ENCODE measurements at places on chromosomes 16 and 17.
A peak's percentile ranks its signal among the peaks of the same experiment; 100 is the strongest.

DNA sequence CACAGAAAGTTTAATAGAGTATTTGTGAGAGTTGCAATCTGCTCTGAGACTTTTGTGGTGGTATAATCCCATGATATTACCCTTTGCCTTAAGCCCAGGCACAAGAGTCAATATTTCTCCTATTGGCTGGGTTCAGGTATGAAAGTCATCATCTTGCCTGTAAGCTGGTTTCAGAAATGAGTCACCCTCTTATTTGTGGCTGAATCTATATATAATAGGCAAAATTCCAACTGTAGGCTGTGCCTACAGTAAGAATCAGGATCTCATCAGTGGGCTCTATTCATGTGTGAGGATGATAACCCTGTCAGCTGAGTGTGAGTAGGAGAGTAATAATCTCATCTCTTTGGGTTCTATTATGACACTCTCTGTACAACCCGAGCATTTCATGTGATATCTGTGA lies 2103.1 kb downstream of the TP53TG3F start:
- DNase-seq = no peak

DNA sequence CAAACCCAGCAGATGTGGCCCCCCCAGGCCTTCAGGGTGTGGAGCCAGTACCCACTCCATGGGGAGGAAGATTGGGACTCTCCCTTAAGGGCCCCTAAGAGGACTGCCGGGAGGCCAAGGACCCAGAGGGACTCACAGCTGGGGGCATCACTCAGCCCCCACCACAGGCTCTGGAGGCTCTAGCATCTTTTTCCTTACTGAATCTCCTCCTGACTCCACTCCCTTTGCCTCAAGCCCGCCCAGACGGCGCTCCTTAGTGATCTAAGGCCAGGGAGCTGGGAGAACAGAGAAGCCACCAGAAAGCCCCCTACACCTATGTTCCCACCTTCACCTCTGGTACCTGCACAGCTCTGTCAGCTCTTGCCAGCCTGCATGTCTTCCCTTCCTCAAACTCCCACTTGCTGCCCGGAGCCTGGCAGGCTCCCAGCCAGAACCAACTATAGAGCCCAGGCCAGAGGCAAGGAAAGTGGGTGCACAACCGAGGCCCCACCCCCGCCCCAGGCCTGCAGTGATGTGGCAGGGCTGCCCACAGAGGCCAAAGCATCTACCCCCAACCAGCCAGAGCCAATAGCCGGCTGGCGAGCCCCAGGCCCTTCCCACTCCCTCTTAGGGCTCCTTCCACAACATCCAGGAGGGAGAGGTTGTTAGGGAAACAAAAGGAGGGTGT lies 22.3 kb upstream of the MPO start:
- DNase-seq = no peak

DNA sequence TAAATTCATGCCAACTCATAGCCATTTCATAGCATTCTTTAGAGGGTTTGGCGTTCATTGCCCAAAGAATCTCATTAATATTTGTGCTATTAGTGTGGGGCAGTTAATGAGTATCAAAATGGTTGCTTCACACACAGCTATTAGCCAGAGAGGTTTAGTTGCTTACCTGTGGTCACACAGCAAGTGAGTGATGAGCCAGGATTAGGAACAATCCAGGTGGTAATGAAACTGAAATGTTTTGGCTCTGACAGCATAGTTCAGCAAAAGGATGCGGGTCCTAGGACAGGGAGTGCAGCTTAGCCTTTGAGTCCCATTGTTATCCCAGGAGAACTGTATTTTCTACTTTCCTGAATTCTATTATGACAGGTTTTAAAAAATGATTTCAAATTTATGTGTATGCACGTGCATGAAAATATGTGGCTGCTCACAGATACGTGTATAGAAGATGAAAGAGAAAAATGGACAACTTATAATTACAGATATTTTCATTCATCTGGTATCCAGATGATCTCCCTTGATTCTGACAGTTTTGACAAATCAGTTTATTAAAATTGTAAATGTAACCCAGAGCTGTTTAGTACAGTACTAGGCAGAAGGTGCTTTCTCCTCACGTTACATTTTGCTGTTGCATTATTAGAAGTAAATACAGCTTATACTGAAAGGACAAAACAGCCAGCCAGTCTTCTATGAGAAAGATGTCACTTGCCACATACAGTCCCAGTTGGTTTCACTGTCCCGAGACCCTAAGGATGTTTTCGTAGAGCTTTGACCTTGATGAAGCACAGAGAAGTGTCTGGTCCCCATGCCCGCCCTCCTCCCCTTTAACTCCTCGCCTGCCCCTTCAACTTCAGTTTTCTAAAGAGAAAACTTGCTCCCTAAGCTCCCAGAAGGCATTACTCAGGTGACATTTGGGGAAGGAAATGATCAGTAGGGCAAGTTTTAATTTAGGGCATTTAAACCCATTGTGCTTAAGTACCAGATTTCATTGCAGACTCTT lies 99.8 kb upstream of the TBX2 start:
- no peak for DNase-seq

DNA sequence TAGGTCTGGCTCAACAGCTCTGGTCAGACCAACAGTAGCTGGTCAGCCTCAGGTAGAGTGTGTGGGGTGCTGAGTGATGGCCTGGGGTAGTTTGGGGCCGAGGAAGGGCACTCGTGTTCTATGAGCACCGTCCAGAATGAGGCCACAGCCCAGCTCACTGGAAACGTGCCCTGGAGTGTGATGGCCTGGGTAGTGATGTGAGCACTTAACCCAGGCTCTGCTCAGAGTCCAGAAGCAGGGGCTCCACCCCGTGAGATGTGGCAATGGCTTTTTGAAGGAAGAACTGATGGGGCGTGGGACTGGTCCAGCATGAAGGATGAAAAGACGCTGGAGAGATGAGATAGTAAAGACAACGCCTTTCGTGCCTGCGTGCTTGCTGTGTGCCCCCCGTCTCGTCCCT lies 35.3 kb downstream of the NTN1 start:
- no peak for DNase-seq

GRCh38 chr17:28046034-28046825 lies 3.8 kb downstream of the NLK start:
- peak; percentile 71 for DNase-seq

GRCh38 chr16:89202422-89203215 lies 2.3 kb upstream of the SLC22A31 start:
- DNase-seq = no peak

GRCh38 chr17:64007838-64008282 lies 9.7 kb downstream of the PRR29 start:
- DNase-seq = no peak

DNA sequence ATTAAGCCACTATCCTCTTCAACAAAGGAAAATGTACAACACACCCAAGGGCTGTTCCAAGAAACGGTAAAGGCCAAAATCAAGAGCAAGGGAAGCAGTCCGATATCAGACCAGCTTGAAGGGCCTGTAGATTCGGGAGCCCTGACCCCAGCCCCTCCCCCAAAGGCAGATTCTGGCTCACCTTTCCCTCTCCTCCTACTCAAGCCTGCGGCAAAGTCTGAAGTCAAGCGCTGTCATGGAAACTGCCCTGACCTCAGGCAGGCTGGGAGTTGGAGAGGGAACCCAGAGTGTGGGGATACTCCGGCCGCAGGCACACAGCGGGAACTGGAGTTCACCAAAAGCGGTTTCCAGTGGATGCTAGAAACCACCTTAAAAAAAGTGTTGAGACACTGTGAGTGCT lies 1.8 kb downstream of the ALYREF start:
- DNase-seq = no peak

- no peak for DNase-seq
Measured at GRCh38 chr17:43410557-43411368, 12.0 kb downstream of the ARL4D start.

- DNase-seq = no peak
Measured at GRCh38 chr17:14699574-14700185, 398.8 kb downstream of the HS3ST3B1 start.

DNA sequence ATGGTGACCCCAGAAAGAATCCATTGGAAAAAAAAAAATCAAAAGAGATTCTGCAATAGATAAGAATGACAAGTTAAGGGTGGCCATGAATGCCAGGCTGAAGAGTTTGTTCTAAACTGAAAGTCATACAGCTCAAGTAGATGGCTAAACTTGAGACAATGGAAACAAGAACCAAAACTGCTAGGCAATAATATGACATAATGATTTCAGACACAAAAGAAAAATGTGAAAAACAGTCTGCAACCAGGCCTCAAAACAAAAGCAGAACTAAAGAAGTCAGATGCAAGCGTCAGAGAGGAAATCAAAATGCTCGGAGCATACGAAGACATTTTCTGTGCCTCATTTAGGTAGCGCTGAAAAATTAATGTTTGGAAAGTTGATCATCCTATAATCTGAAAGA lies 54.4 kb upstream of the YPEL2 start:
- DNase-seq = peak; percentile 1

GRCh38 chr17:2259769-2260536 lies 43.6 kb downstream of the SMG6 start:
- peak; percentile 91 for DNase-seq

DNA sequence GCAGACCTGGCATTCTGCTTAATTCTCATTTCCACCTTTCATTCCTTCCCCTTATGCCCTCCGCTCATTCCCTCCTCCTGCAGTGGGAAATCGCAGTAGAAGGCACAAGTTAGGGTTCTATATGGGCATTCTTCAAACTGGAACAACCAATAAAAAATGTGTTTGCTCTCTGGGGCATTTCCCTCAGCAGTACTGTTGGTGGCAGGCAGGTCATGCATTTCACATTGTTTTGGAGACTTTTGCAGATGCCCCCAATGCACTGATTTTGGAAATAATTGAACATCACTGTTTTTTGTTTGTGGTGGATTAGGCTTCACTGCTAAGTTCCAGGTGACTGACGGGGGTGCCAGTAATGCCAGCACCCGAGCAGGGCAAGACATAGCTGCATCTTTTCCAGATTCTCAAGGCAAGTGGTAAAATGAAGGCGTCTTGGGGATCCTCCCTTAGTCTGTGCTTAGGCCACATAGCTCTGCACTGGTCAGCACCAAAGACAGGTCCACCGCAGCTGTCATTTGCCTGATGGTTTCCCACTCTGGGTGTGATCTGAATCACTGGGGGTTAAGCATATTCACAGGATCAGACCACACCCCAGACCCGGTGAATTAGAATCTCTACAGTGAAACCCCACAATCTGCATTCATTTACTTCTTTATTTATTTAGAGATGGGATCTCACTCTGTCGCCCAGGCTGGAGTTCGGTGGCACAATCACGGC lies 304.5 kb downstream of the CPPED1 start:
- DNase-seq = no peak

- no peak for DNase-seq
Measured at GRCh38 chr16:64094181-64094965, 1027.5 kb downstream of the CDH11 start.

GRCh38 chr17:14622615-14623101 lies 321.8 kb downstream of the HS3ST3B1 start:
- no peak for DNase-seq

DNA sequence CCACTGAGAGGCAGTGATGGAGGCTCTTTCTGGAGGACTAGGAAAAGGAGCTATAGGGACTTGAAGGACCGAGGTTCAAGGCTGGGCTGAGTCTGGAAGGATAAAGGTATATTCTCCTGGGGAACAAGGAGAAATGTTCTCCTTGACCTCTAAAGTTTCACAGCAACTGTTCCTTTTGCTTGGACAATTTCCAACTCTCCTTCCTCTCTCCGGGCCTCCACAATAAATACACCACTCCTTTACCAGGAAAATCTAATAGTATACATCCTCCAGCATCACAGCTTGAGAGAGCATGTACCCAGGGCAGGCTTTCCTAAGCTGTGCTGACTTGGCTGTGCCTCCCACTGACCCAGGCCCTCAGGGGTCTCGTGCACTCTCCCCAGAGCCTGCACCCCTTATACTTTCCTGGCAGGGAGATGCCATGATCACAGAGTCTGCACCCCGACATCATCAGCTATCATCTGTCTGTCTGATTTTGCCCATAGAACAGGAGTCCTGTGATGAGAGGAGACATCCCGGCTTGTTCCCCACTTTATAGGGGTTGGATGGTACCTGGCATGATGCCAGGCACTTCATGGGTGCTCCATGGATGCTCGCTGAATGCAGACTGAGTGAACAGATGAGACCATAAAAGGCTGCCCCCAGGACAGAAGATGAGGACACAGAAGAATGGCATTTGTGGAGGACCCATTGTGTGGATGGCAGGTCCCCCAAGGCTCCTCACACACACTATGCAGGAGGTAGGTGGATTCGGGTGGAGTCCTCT lies 582.6 kb upstream of the CDH5 start:
- no peak for DNase-seq

DNA sequence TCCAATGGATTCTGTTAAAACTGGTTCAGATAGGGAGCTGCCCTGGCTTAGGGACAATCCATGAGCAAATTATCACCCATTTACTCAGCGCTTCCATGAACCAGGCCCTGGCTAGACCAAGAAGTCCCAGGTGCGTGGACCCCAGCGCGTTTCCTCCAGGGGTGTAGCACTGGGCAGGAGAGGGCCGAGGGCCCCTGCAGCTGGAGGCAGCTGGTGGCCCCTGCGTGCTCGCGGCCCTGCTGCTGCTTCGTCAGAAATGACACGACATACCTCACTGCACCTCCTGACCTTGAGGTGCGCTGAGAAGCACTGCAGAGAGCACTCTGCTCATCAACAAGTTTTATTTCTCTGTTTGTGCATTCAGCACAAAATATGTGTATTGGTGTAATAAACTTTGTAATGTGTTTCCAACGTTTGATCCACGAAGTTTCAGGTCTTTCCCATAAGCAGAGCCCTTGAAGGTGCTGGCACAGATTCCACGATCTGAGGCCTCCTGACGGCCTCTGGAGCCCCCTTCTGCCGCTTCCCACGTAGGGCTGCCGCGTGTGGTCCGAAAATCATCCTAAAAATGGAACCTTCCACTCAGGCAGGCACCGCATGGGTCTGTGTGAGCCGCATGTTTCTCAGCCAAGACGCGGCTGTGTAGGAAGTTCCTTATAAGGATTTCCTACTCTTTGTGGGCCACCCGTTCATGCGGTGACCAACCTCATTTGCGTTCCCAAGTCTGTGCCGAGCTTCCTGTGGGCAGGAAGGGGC lies 50.8 kb upstream of the ZCCHC14 start:
- peak; percentile 9 for DNase-seq

GRCh38 chr16:3767333-3767986 lies 50.1 kb upstream of the TRAP1 start:
- no peak for DNase-seq

DNA sequence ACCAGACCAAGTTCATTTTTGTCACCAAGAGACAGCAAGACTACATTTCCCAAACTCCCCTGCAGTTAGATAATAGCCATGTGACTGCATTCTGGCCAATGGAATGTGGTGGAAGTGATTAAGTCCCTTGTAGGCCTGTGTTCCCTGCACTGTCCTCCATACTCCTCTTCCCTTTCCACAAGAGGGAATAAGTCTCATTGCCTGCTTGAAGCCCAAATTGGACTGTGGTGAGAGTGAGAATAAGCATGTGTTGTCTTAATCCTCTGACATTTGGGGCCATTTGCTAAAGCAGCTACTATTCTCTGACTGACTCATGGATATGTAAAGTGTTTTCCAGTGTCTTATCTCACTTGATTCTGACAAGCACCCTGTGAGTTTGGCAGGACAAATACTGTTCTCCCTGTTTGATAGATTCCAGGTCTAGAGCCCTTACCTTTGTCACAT lies 20.7 kb downstream of the PIK3R6 start:
- peak; percentile 28 for DNase-seq

GRCh38 chr16:6160871-6161270 lies 1063.3 kb upstream of the EEF2KMT start:
- DNase-seq = no peak

GRCh38 chr17:80689129-80689619 lies 144.5 kb downstream of the RPTOR start:
- DNase-seq = no peak

GRCh38 chr17:1160591-1161390 lies 19.0 kb downstream of the ABR start:
- DNase-seq = no peak

Measured in activated CD4-positive, alpha-beta T cell treated with anti-CD3 and anti-CD28 coated beads, Interleukin-10, Interleukin-2, amounts not matched to agents 100 ng/mL and 50 ng/mL, durations not matched to agents 16 hours and 8 hours (primary cell).